Stimulated activated CD4-positive, alpha-beta T cell treated with anti-CD3 and anti-CD28 coated beads, Interleukin-4, amount 100 ng/mL, for 1 hour (primary cell): ENCODE measurements at places on chromosomes 13 and 19.

DNA sequence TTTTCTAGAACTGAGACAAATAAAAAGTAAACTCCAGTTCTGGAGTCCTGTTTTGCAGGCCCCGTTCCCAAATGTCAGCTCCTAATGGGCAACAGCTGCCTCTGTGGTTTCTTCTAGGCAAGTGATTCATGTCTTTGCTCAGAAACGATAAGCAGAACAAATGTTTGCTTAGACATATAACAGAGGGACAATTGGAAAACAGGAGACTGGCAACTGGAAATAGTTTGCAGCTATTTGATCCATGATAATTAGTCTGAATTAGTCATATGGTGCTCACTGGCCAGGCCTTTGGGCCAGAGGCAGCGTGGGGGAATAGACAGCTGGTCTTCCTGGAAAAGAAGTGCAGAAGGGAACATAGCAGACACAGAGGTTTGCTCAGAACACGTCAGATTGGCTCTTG is 29.2 kb upstream of the TSHZ3 start:
- DNase-seq: no peak

- no peak for DNase-seq
These were observed 327.3 kb downstream of the ATP8A2 start for GRCh38 chr13:25699056-25699455.

DNA sequence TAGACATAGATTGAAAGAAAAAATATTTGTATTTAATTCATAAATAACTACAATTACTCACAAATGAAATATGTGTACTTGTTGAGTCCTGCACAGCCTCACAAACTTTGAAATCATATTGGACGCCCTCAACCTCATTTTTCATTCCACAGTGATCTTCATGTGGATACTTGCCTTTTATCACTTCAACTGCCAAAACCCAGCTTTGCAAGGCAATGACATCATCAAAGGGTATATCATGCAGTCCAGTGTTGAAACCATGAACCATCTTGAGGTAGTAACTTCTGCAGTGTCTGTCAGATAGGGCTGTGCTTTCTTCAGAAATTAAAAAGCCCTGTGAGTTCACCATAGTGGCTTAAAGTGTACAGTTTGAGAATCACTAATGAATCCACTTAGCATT is 82.2 kb downstream of the HS6ST3 start:
- no peak for DNase-seq

DNA sequence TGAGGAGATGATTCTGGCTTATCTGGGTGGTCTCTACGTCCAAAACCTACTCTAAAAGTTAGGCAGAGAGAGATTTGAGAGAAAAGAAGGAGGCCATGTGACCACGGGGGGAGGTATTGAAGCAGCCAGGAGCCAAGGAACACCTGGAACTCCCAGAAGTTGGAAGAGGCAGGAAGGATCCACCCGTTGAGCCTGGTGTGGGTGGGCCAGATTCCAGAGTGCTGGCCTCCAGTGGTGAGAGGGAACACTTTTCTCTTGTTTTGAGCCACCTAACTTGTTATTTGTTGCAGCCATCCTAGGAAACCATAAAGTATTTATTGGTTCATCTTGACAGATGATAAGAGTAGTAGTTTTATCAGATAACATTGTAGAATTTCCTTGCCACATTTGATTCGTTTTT is 396.9 kb downstream of the MYO16 start:
- no peak for DNase-seq

DNA sequence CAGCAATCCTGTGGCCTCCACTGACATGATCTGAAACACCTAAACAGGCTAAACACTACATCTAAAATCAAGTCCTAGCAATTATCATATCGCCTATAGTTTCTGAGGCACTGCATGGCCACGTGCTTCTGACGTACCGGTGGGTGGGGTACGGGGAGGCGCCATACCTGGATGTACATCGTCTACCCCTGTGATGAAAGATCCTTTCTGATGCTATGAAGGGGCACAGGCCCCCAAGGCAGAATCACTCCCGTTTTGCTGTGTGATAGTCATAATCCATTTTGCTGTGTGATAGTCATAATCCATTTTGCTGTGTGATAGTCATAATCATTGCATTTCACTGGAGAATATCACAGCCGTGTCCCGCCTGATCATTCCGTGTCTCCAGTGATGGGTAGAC is 118.7 kb upstream of the SOX1 start:
- no peak for DNase-seq

GRCh38 chr13:52406629-52407028 is 657 bp upstream of the THSD1 start:
- DNase-seq: no peak

DNA sequence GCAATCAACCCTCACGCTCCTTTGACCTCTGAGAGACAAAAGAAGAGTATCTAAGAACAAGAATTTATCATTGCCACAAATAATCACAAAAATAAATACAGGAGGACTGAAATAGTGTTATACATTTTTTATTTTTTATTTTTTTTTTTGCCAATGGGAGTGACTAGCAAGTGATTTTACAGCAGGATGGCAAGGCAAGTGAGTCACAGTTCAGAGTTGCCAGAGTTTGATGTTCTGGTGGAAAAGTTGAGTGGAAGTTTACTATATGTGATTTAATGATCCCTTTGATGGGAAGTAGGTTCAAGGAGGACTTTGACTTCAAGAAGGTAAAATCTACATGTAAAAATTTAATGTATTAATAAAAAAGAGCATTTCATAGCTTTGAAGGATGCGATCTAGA is 2691.4 kb downstream of the PCDH9 start:
- no peak for DNase-seq

DNA sequence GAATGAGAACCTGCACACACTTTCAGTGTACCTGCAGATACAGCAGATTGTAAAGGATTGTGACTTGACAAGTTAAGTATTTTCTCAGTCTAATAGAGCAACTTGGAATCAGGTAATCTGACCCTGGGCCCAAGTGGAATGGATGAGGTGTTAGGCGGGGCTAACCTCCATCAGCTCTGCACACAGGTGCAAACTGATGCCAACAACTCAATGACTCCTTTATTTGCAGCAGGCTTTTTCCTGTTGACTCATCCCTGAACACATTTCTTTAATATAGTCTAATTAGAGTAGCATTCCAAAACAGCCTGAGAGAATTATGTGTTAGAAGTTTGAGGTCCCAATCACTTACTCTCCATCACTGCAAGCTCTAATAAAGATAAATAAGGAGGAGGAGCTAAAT is 48.8 kb downstream of the TPT1 start:
- DNase-seq: no peak

- DNase-seq: no peak
These were observed 3.7 kb upstream of the B3GNT8 start for GRCh38 chr19:41430922-41431321.

DNA sequence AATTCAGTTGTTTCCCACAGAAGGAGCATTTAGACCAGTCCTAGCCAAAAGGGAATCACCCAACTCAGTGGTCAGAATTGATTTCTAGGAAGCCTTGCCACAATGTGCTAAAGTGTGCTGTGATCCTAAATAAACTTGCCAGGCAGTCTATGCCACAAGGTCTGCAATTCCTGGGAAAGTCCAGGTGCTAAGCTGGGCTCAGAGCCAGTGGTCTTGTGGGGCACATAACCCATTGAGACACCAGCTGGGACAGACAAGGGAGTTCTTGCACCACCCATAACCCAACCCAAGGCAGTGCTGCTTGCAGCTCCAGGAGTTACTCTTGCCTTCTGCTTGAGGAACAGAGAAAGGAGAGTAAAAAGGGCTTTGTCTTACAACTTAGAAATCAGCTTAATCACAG is 489.5 kb upstream of the SPRY2 start:
- DNase-seq: no peak

- no peak for DNase-seq
These were observed 7.2 kb downstream of the NDUFS7 start for GRCh38 chr19:1390890-1391423.
